Stimulated activated CD4-positive, alpha-beta T cell treated with anti-CD3 and anti-CD28 coated beads, Interleukin-1b, Interleukin-23, amount 100 ng/mL, for 4 hours (primary cell): ENCODE measurements at places on chromosomes 1 and 21.

- no peak for DNase-seq
These were observed 14.0 kb downstream of the ATP5PO start for GRCh38 chr21:33901412-33902288.

DNA sequence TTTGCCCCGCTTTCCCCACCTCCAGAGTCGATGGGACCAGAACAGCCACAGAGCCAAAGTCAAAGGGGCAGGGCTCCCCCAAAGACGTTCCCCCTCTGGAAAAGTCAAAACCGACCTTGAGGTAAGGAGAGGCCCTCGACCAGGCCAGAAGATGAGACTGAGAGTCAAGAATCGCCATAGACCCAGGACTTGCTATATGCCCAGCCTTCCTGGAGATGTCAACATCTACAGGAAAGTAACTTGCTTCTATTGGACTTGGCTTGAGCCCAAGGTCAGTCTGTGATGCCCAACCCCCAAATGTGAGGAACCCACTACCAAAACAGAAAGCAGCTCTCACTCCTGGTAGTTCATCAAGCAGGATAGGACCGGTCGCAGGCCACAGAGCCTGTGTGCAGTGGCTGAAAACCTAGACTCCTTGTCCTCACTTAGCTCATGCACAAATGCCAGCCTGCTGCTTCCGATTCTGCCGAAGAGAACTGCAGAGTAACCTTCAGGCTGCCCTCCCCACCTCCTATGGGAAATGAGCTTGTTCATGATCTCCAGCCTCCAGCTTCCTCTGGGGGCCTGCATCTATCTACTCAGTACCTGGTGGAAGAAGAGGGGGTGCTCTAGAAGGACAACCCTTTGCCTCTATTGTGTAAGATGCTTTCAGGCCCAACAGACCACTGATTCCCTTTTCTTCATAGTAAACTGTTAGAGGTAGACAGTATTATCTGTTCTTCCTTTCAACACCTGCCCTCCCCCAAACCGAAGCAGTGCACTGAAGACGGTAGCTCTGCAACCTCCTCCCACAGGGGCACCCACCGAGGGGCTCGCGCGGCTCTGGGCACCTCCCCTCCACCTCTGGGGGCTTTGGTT is 1.4 kb downstream of the ACOT7 start:
- peak; percentile 7 for DNase-seq

DNA sequence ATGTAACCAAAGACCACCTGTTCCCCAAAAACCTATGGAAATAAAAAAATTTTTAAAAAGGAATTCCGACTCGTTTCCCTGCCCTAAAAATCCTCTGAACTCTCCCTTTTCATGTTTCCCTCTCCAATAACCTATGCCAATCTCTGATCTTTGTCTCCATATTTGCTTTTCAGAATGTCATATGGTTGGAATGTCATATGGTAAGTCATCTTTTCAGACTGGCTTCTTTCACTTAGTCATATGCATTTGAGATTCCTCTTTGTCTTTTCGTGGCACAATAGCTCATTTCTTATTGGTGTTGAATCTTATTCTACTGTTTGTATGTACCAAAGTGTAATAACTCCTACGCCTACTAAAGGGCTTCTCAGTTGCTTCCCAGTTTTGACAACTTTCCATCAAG is 117.5 kb downstream of the BACH1 start:
- no peak for DNase-seq

DNA sequence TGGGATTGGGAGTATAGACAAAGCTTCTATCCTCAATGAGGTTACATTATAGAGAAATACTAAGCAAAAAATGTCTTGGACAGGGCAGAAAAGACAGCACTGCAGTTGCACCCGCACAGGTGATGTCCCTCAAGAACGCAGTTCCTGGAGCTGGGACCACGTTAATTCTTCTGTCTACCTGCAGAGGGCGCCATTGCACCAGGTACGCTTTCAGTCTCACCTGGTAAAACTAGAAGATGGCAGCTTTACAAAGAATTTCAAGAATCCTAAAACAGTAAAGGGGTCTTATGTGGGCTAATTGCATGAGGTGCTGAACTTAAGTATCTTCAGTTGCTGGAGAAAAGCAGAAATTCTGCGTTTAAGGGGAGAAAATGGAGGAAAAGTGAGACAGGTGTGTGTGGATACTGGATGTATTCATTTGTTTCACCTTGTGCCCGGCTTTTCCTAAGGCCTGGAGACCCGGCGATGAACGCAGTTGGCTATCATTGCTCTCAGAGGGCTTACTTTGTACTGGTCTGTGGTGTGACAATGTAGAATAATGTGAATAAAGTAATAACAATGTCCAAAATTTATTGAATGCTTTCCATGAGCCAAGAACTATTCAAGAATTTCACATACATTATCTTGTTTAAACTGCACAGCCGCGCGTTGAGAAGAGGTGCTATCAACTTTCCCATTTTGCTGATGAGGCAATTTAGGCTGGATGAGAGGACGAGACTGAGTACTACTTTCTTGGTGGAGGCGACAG is 276.3 kb upstream of the GREM2 start:
- DNase-seq, result no peak

DNA sequence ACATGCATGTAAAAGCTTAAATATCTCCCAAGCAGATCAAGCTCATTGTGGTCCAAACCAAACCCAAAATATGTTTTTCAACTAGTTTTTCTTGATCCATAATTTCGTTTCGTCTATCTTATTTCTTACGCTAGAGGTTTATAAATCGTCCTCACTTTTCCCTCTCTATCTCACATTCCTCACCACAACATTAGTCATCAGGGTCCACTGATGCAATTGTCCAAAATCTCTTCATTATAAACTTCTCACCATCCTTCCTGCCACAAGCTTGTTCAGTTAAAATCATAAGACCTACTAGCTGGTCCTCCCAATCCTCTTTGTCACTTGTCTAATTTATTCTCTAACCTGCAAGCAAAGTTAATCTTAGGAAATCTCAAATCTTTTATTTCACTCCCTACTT is 173.0 kb upstream of the PALMD start:
- no peak for DNase-seq

GRCh38 chr1:215530401-215530984 is 36.6 kb upstream of the KCTD3 start:
- no peak for DNase-seq

DNA sequence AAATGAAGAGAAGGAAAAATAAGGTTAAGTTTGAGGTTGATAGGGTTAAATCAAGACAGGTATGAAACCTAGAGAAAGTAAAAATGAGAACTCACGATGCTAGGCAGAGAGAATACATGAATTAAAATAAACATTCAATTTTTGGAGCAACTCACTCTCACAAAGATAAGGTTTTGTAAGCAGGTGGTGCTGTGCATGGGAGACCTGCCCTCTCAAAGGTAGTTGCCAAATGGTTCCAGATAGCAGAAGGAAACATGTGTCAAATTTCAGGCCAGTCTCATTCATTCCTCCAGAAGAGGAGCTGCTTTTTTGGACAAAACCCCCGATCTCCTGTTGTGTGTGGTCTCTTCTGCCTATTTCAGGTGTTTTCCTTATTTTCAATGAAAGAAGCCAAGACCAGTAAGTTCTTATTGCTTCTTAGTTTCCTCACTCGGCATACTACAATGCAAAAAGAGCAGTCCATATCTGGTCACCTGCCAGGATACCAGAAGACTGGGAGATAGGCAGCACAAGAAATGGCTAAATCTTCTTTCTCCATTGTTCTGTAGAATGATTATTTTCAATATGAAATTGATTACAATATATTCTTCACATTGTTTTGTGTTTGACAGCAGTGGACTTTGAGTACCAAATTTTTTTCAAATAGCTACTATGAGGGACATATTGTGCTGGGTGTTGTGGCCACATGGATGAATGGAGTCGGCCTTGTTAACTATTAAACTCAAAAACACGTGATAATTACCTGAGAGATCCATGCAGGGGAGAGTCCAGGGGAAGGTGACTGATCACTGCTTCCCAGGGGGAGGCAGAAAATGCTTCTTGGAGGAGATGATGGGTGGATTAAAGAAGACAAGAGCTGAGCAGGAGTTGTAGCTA is 3.6 kb downstream of the CR1L start:
- DNase-seq, result no peak

GRCh38 chr1:110631836-110632620 is 25.9 kb upstream of the KCNA2 start:
- DNase-seq, result no peak

DNA sequence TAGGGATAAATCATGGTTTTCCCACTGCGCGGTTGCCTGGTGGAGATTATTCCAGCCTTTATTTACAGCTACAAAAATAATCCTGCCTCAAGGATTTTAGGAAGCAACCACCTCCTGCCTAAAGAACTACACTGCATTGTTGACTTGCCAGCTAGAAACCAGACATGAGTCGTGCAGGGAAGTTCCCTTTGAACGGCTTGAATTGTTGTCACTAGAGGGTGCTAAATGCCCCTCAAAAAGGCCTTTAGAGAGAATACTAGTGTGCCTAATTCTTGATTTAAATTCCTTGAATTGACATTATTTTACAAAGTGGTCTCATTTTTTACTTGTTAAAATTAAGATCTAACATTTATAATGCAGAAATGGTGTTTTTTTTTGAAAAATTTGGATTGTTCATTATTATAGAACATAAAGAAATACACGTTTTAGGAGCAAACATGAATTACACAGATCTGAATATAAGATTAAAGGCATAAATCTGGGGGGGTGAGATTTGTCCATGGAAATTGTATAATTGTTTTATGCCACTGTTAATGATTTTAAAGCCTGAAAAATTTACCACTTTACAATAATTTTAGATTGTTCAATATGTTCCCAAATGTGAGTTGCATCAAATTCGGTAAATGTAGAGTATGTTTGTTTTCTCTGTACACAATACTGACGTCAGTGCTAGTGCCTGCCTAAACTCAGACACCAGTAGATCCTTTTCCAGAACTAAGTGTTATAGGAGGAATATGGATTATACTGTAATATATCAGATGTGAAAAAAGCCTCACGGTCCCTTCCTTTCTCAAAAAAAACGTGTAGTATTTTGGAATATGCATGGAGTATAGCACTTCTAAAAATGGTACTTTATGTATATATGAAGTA is 7.6 kb upstream of the ERG start:
- DNase-seq, result no peak

DNA sequence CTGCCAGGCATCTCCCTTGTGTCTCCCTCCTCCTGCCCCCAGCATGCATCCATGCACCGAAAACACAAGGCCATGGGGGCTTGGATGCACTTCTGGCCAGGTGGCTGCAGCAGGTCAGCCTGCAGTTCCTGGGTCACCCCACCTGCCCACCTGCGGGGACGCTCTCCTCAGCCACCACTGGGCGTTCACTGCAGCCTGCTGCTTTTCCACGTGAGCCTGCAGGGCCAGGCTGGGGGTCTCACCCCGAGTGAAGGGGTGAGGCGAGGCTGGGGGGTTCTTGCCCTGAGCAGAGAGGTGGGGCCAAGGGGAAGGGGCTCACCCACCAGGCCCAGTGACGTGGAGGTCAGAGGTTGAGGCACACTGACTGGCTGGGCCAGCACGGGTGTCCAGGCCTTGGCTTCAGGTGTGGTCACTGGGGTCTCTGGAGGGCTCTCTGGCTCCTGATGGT is 64.6 kb downstream of the WNT9A start:
- no peak for DNase-seq

- no peak for DNase-seq
These were observed 72.6 kb upstream of the CSF1 start for GRCh38 chr1:109837852-109838570.

- DNase-seq, result no peak
These were observed 86.4 kb upstream of the FAM78B start for GRCh38 chr1:166253076-166253779.

DNA sequence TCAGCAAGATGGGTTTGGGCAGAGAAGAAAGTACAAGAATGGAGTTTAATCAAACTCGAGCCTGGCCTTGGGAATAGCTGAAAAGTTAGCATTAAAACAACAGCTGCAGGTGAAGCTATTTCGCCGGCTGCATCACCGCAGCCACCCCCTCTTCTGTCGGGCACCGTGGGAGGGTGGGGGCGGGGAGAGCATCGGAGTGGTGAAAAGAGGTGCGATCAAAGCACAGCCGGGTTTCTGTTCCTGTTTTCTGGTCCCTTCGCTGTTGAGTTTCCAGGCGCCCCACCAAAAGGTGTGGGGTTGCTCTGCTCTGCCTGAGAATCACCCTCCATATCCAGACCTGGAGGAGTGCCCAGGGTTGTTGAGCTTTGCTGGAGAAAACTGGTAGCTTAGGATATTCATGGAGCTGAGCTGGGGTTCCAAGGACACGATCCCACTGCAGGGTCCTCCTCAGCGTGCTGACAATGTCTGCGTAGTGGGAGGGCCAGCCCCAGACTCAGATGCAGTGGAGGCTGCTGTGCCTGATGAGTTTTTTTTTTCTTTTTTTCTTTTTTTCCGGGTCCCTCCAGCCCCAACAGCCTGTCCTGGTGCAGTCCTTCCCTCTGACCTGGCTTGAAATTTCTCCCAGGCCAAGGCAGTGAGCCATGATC is 127.5 kb upstream of the C1orf174 start:
- peak; percentile 3 for DNase-seq

DNA sequence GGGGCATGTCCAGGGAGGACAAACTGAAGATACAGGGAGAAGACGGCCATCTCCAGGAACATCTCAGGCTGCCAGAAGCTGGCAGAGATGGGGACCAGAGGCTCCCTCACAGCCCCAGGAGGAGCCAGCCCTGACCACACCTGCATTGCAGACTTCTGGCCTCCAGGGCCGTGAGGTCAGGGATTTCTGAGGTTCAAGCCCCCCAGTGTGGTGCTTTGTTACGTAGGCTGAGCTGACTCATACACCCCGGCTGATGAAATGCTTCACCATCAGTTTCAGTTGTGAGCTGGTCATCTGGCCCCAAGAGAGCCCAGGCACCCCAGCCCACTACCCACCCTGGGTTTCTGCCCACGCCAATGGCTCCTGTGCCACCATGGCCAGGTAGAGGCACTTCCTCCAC is 106.4 kb downstream of the SIK1 start:
- DNase-seq, result no peak

DNA sequence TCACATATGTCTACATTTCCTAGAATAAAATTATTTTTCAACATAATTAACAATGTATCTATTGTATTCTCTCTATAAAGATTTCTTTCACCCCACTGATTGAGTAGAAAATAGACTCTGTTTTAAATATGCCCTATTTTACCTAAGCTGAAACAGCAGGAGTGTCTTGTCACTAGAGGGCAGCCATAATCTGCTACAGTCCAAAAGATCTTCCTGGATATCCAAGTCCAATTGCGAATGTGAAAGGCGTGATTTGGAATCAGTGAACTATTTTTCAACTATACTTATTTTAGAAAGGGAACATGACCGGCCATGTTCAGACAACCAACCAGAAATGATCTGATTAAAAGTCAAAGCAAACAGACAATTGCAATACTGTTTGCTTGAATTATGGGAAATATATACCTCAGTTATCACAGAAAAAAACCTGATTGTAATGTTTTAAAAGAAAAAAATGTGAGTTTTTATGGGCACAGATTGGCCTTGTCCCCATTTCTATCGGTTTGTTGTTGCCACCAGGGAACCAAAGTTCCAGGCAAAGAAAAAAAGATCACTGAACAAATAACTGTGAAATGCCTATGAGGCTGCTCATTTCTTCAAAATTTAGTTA is 1211.0 kb upstream of the ADGRL4 start:
- DNase-seq, result no peak

GRCh38 chr1:42035205-42035829 is 116.6 kb upstream of the HIVEP3 start:
- no peak for DNase-seq

- no peak for DNase-seq
These were observed 111.4 kb downstream of the ASH1L start for GRCh38 chr1:155451199-155451598.

- no peak for DNase-seq
These were observed 539.2 kb upstream of the PRMT6 start for GRCh38 chr1:106517224-106517623.

- no peak for DNase-seq
These were observed 74.0 kb upstream of the ARHGEF16 start for GRCh38 chr1:3380469-3380868.

GRCh38 chr1:218351391-218352074 is 6.4 kb downstream of the TGFB2 start:
- DNase-seq, result no peak

- no peak for DNase-seq
These were observed 443.4 kb upstream of the NCAM2 start for GRCh38 chr21:20554785-20555184.
